Keratinocyte (primary cell): ENCODE measurements at places on chromosomes 1 and 21.

GRCh38 chr1:197181982-197182381, 35.5 kb upstream of the ASPM start:
- H3K4me3 ChIP-seq = no peak overlapping the region
- H3K27me3 ChIP-seq = no peaks in the 10 kb centered on the region
- no peaks in the 10 kb centered on the region for H3K4me1 ChIP-seq
- DNase-seq = no peak
- H3K27ac ChIP-seq = no peak overlapping the region
- H3K36me3 ChIP-seq = no peaks in the 10 kb centered on the region

GRCh38 chr1:202689082-202689481, 21.2 kb downstream of the SYT2 start:
- no peaks in the 10 kb centered on the region for H3K36me3 ChIP-seq
- H3K4me1 ChIP-seq = no peaks in the 10 kb centered on the region
- no peak overlapping the region for H3K27ac ChIP-seq
- H3K4me3 ChIP-seq = no peak overlapping the region
- H3K27me3 ChIP-seq = peaks cover 23% of the 10 kb centered on the region

GRCh38 chr1:43557744-43558245, 27.1 kb downstream of the PTPRF start:
- DNase-seq = no peak
- no peaks in the 10 kb centered on the region for H3K27me3 ChIP-seq
- peaks cover 8% of the 10 kb centered on the region for H3K4me1 ChIP-seq
- H3K27ac ChIP-seq = no peak overlapping the region
- H3K36me3 ChIP-seq = peaks cover 72% of the 10 kb centered on the region

DNA sequence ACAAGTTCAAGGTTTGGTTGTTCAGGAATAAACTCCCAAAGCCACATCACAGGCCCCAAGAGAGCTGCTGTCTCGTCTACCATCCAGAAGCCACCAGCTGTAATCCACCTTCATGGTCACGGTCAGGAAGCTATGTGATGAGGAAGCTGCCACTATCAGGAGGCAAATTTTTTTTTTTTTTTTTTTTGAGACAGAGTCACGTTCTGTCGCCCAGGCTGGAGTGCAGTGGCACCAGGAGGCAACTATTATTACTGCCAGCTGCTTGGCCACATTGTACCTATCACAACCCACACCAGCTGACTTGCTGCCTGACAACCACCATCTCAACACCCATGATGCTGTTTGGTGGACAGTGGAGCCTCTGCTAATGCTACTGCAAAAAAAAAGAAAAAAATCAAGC, 124.1 kb downstream of the OMA1 start:
- H3K4me1 ChIP-seq = no peaks in the 10 kb centered on the region
- H3K27me3 ChIP-seq = no peaks in the 10 kb centered on the region
- H3K27ac ChIP-seq = no peak overlapping the region
- H3K4me3 ChIP-seq = no peak overlapping the region

DNA sequence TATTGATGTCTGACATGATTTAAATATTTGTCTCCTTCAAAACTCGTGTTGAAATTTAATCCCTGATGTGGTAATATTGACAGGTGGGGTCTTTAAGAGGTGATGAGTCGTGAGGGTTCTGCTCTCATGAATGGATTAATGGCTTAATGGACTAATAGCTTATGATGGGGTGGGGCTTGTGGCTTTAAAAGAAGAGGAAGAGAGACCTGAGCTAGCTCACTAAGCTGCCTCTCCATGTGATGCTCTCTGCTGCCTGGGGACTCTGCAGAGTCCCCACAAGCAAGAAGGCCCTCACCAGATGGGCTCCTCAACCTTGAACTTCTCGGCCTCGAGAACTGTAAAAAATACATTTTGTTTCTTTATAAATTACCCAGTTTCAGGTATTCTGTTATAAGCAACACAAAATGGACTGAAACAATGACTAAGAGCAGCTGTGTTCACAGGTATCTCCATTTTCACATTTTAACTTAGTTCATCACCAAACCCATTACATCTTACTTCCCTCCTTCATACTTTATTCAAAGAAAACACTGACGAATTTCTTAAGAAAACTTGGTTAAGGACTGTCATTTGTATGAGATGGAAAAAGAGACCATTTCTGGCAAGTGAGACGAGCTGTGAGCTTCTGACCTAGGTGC, 12.1 kb upstream of the AIM2 start:
- H3K4me3 ChIP-seq = no peak overlapping the region
- no peaks in the 10 kb centered on the region for H3K27me3 ChIP-seq
- no peaks in the 10 kb centered on the region for H3K36me3 ChIP-seq
- H3K27ac ChIP-seq = peak overlapping the region; percentile 53
- H3K4me1 ChIP-seq = peaks cover 47% of the 10 kb centered on the region
- DNase-seq = no peak

DNA sequence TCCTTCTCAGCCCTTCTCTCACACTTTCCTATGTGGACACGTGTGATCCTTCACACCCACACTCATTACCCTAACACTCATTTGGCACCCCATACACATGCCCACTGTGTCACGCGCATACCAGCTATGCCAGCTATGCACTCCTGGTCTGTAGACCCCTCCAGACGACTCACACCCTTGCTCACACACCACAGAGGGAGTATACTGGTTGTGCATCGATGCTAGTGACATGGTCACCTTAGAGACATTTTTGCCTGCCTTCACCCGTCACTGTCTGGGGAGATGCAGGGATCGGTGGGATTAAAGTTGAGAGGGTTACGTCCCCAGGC, 8.3 kb upstream of the PPM1J start:
- H3K4me3 ChIP-seq = no peak overlapping the region
- no peaks in the 10 kb centered on the region for H3K36me3 ChIP-seq

DNA sequence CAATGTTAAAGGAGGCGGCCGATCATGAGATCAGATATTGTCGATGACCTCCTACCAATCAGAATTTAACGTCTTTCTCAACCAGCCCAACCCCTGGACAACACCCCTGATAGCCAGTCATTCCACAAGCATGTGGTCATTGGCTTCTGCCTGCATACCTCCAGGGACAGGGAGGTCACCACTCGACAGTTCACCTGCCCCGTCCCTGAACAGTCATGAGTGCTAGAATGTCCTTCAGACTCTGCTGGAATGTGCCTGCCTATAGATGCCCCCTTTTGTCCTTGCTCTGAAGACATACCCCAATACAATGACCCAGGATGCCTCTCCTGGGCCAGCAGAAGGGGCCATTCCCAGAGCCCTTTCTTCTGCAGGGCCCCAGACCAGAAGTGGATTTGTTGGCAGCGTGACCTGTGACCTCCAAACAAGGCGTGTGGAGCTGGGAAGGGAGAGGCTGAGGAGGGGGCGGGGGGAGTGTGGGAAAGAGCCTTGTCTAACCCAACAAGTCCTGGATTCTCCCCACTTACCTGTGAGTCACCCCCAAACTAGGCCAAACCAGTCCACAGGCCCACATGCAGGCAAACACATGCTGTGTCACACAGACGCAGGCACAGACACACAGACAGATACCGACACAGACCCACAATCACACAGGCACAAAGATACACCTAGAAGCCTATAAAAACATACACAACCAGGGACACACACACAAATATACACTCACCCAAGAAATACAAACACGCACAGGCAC, 2.2 kb downstream of the CRYBG2 start:
- peaks cover 48% of the 10 kb centered on the region for H3K4me1 ChIP-seq
- DNase-seq = peak; percentile 76
- H3K36me3 ChIP-seq = no peaks in the 10 kb centered on the region
- no peaks in the 10 kb centered on the region for H3K27me3 ChIP-seq

- H3K4me1 ChIP-seq = peaks cover 21% of the 10 kb centered on the region
- H3K27ac ChIP-seq = no peak overlapping the region
- peaks cover 12% of the 10 kb centered on the region for H3K27me3 ChIP-seq
- no peaks in the 10 kb centered on the region for H3K36me3 ChIP-seq
- H3K4me3 ChIP-seq = no peak overlapping the region
- DNase-seq = no peak
Observed at GRCh38 chr1:27868932-27869718, 3.2 kb upstream of the THEMIS2 start.

GRCh38 chr1:215076322-215076721, 6.2 kb upstream of the KCNK2 start:
- no peak overlapping the region for H3K27ac ChIP-seq
- H3K36me3 ChIP-seq = no peaks in the 10 kb centered on the region
- no peak overlapping the region for H3K4me3 ChIP-seq
- peaks cover 5% of the 10 kb centered on the region for H3K27me3 ChIP-seq

DNA sequence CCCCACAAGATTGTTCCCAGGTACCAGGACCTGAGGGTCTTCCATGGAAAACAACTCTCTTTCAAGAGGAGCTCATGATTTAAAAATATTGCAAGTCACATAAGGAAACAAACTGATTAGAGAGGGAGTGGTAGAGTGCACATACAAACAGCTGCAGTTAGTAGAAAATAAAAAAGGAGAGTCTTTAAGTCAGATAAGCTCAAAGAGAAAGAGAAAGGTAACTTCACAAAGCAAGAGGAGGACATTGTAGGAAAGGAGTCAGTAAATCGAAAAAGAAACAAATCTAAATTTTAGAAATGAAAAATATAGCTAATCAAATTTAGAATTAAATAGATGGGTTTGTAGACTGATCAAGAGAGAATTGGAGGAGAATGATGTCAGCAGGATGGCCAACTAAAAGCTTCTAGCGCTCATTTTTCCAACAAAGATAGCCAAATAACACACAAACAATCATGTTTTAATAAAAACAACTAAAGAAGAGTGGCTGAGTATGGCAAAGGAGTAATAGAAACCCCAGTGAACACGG, 86.1 kb upstream of the CD53 start:
- no peak for DNase-seq
- H3K4me1 ChIP-seq = peaks cover 10% of the 10 kb centered on the region
- no peaks in the 10 kb centered on the region for H3K27me3 ChIP-seq
- no peak overlapping the region for H3K4me3 ChIP-seq
- no peak overlapping the region for H3K27ac ChIP-seq

GRCh38 chr1:244111027-244111426, 59.9 kb downstream of the ZBTB18 start:
- H3K27me3 ChIP-seq = peaks cover 4% of the 10 kb centered on the region
- H3K27ac ChIP-seq = no peak overlapping the region
- DNase-seq = no peak
- no peaks in the 10 kb centered on the region for H3K4me1 ChIP-seq
- H3K36me3 ChIP-seq = no peaks in the 10 kb centered on the region
- H3K4me3 ChIP-seq = no peak overlapping the region

- H3K4me1 ChIP-seq = no peaks in the 10 kb centered on the region
- DNase-seq = no peak
- H3K4me3 ChIP-seq = no peak overlapping the region
- no peaks in the 10 kb centered on the region for H3K27me3 ChIP-seq
Observed at GRCh38 chr1:3586986-3587759, 24.1 kb downstream of the MEGF6 start.

DNA sequence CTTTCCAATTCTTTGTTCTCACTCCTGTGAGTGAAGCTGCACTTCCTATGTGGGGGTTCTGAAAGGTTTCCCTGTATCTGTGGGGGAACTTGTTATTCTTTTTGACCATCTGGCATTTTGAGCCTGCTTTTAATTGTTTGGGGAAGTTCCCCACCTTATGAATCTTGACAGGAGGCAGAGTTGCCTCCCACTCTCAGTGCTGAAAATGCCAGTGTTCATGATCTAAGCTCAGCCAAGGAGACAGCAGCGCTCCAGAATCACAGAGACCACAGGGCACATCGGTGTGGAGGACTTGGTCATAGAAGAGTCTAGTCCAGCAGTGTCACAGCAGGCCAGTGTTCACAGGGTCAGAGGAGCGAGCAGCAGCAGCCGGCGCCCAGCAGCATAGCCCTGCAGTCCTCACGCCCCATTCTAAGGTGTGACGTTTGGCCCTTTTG, 63.8 kb upstream of the PRDX6 start:
- no peak overlapping the region for H3K4me3 ChIP-seq
- H3K4me1 ChIP-seq = no peaks in the 10 kb centered on the region
- H3K27ac ChIP-seq = no peak overlapping the region
- H3K27me3 ChIP-seq = no peaks in the 10 kb centered on the region

GRCh38 chr1:32806910-32807523, 10.1 kb downstream of the YARS1 start:
- H3K36me3 ChIP-seq = peaks cover 22% of the 10 kb centered on the region
- H3K27ac ChIP-seq = no peak overlapping the region
- no peak overlapping the region for H3K4me3 ChIP-seq
- no peaks in the 10 kb centered on the region for H3K27me3 ChIP-seq
- H3K4me1 ChIP-seq = no peaks in the 10 kb centered on the region

- no peak for DNase-seq
- no peaks in the 10 kb centered on the region for H3K27me3 ChIP-seq
- no peaks in the 10 kb centered on the region for H3K4me1 ChIP-seq
- H3K36me3 ChIP-seq = no peaks in the 10 kb centered on the region
- H3K4me3 ChIP-seq = no peak overlapping the region
Observed at GRCh38 chr1:117180147-117180967, 30.4 kb downstream of the VTCN1 start.

DNA sequence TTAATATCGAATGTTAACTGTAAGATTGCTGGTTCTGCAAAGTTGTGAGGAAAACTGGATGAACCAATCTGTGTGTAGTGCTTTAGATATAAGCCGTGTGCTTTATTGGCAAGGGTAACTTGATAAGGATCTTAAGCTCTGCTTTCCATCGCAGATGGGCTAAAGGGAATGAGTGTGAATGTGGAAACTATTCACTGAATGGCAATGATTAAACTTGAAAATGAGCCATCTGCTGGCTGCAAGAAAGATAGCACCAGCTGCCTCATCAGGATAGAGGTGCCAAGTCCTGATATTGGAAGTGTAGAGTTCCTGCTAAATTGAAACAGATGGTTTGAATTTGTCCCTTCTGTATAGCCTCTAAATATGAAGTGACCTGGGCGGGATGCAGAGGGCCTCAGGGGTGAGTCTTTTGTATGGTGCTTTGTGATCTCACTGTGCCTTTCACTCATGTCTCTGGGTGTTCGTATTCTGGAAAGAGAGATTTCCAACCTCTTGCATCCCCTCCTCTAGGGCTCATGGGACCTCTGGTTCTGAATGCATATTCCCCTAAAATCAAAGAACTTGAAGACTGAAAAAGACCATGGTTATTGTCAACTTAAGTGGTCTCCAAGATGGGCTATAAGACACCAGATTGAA, 9.2 kb downstream of the FCRL3 start:
- no peak overlapping the region for H3K4me3 ChIP-seq
- no peaks in the 10 kb centered on the region for H3K4me1 ChIP-seq
- no peak overlapping the region for H3K27ac ChIP-seq

- peaks cover 15% of the 10 kb centered on the region for H3K36me3 ChIP-seq
- DNase-seq = peak; percentile 97
- H3K27ac ChIP-seq = peak overlapping the region; percentile 93
- H3K4me1 ChIP-seq = peaks cover 23% of the 10 kb centered on the region
Observed at GRCh38 chr1:42743317-42744147, 3.5 kb upstream of the CLDN19 start.

GRCh38 chr21:25081096-25081495, 526.2 kb downstream of the MRPL39 start:
- no peak overlapping the region for H3K27ac ChIP-seq
- DNase-seq = no peak
- no peaks in the 10 kb centered on the region for H3K36me3 ChIP-seq
- H3K4me3 ChIP-seq = no peak overlapping the region
- no peaks in the 10 kb centered on the region for H3K4me1 ChIP-seq

- DNase-seq = no peak
- no peak overlapping the region for H3K4me3 ChIP-seq
- H3K27me3 ChIP-seq = no peaks in the 10 kb centered on the region
- H3K36me3 ChIP-seq = peaks cover 11% of the 10 kb centered on the region
Observed at GRCh38 chr1:206429421-206429820, 40.9 kb upstream of the IKBKE start.

GRCh38 chr1:162087111-162087510, 17.6 kb downstream of the NOS1AP start:
- no peak overlapping the region for H3K27ac ChIP-seq
- H3K27me3 ChIP-seq = no peaks in the 10 kb centered on the region
- H3K4me3 ChIP-seq = no peak overlapping the region
- no peak for DNase-seq

- H3K27me3 ChIP-seq = no peaks in the 10 kb centered on the region
- no peaks in the 10 kb centered on the region for H3K4me1 ChIP-seq
- DNase-seq = no peak
- no peaks in the 10 kb centered on the region for H3K36me3 ChIP-seq
- H3K4me3 ChIP-seq = no peak overlapping the region
Observed at GRCh38 chr1:224635356-224635755, 19.2 kb downstream of the CNIH3 start.
